ENCODE measurements at places on chromosomes 5 and 9.
A peak's percentile ranks its signal among the peaks of the same experiment; 100 is the strongest.

DNA sequence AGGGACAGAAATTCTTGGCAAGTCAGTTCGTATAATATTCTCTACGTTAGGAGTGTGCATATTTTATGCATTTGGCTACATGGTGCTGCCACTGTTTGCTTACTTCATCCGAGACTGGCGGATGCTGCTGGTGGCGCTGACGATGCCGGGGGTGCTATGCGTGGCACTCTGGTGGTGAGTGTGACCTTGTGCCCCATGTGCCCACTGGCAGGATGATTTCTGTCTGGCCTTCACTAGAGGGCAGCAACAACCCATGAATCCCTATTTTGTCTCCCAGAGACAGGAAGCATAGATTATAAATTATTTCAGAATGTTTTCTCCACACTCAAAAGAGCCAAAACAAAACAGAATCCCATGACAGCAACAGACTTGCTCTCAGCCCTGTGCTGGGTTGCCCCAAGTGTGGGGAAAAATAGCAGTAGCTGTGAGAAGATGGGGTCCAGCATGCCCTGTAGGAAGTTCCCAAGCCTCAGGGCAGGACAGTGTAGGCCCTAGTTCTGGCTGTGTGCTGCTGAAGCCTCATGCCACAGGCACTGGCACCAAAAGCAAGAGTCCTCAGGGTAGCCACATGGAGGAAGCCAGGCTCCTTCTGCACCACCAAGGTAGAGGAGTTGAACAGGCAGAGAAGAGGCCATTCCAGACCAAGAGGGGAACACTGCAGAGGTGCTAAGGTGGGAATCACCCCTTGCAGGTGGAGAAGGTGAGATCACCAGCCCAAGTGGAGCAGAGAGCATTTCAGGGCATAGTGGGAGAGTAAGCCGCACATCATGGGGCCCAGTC lies 16.0 kb downstream of the SLC22A5 start:
- DNase-seq = no peak

DNA sequence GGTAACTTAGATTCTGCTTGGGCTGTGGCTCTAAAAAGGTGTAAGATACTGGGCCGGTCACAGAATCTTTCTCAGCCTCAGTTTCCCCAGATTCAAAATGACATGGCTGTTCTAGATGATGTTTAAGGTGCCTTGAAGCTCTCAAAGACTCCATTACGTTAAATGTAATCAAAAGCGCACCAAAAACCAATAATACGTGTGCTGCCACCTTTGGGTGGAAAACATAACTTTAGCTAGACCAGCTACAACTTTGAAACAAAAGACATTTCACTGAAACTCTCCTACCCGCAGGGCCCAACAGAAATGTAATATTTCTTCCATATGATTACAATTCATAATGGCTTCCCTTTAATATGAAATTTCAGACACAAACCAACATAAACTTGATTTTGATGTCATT lies 35.0 kb upstream of the PCSK5 start:
- no peak for DNase-seq

DNA sequence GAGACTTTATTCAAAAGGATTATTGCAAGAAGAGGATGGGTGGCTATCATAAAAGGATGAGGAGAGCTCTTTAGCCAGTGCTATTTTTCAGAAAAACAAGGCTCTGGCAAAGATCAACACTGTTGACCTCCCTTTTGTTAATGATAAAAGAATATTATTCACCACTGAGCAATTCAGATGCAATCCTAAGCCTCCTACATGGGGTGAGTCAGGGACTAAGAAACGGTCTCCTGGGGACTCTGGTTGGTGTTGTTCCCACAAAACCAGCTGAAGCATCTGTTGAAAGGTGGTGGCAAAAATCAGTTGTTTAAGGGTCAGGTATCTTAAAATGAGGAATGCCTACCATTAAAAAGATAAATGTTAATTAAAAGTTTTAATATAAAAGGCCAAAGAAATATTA lies 7.7 kb upstream of the GCNT1 start:
- no peak for DNase-seq

DNA sequence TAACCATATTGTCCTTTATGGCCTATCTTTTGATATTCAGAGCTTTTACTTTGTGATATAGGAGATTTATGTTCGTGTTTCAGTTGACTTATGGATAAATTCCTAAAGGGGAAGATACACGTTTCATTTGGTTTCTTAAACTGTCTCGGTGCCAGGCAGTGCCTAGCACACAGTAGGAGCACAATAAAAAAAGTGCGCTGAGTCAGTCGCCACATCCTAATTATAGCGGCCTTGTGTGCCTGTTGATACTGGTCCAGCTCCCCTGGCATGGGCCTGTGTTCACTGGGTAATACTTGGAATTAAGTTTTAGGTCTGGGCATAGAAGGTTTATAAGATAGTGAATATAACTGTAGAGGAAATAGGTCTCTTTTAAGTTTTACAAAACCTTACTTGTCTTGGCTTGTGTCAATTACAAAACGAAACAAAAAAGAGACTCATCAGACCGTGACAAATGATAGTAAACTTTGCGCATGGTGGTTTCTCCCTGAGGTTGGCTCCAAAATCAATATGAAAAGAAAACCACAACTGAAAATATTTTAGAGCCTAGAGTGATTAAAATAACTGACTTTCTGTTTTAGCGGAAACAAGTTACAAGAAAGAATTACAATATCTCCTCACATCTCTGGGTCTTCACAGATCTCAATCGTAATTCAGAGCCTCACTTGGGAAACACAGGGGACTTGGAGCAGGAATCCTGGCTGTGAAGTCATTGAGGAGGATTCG lies 84.8 kb downstream of the MVB12B start:
- DNase-seq = no peak

DNA sequence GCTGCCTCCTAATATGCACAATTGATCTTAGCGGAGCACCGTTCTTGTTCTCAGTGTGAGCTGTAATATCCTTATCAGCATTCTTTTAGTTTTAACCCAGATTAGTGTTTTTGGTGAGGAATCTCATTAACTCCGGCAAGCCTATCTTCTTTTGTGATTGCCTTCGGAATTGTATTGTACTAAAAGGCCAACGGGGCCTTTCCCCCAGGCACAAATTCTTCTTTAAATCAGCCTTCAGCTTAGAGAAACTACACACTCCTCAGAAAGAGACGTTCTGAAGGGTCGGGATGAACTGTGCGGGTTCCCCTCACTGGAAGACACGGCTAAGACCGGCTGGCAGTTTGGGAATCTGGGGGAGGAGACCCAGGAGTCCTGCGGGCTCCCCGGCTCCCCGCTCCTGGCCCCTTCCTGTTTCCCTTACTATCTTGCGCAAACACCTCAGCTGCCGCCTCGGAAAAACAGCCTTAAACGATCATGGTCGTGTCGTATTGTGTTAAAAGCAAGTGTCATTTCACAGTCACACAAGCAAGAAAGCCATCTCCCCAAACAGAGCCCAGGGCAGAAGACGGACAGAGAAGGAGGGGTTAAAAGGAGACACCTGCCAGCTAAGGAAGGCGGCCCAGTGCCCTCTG lies 353.1 kb upstream of the IRX2 start:
- no peak for DNase-seq

GRCh38 chr9:114206221-114206789 lies 51.0 kb downstream of the COL27A1 start:
- DNase-seq = no peak

GRCh38 chr9:94603259-94604160 lies 9.9 kb upstream of the FBP2 start:
- DNase-seq = peak; percentile 19

- no peak for DNase-seq
These were observed 157.7 kb downstream of the SLC24A2 start for GRCh38 chr9:19631181-19631580.

- no peak for DNase-seq
These were observed 81.1 kb downstream of the JAKMIP2 start for GRCh38 chr5:147701468-147701867.

GRCh38 chr9:93636667-93637066 lies 60.3 kb downstream of the PHF2 start:
- no peak for DNase-seq

- DNase-seq = no peak
These were observed 339.5 kb upstream of the ISL1 start for GRCh38 chr5:51043745-51044144.

GRCh38 chr5:36661456-36662220 lies 55.2 kb downstream of the SLC1A3 start:
- no peak for DNase-seq

GRCh38 chr9:1340390-1340789 lies 290.2 kb downstream of the DMRT2 start:
- DNase-seq = no peak

GRCh38 chr5:156109317-156110023 lies 217.5 kb upstream of the SGCD start:
- DNase-seq = no peak

- no peak for DNase-seq
These were observed 9.0 kb upstream of the MOB3B start for GRCh38 chr9:27538647-27539046.

DNA sequence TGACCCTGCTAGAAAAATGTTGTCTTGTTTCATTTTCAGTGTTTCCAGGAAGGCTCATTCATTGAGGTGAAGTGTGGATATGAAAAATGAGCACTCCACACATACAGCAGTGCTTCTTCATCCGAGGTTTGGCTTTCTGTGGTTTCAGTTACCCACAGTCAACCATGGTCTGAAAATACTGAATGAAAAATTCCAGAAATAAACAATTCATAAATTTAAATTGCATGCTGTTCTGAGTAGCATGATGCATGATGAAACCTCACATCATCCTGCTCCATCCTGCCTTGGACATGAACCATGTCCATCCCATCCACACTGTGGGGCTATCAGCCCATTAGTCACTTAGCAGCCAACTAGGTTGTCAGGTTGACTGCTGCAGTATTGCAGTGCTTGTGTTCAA lies 10.4 kb upstream of the SLC45A2 start:
- DNase-seq = no peak

DNA sequence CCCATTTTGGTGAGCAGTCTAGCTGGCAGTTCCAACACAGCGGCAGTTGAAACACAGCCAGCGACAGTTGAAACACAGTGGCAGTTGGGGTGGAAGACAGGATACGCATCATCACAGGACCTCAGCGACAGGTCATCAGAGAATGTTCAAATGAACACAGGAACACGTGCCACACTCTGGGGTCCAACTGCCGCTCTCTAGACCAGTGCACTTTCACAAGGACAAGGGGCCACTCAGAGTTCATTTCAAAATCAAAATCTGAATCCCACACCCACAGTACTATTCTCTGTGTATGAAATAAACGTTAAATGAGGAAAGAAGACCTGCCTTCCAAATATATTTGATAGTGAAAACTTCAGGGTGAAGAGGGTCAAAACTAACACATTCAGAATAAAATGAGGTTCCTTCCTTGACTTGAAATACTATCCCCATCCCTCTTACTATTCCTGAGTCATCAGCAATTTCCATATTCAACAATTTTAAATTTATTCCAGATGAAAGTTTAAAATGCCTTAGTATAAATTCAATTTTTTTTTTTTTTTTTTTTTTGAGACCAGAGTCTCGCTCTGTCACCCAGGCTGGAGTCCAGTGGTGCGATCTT lies 53.0 kb upstream of the SIMC1 start:
- no peak for DNase-seq

DNA sequence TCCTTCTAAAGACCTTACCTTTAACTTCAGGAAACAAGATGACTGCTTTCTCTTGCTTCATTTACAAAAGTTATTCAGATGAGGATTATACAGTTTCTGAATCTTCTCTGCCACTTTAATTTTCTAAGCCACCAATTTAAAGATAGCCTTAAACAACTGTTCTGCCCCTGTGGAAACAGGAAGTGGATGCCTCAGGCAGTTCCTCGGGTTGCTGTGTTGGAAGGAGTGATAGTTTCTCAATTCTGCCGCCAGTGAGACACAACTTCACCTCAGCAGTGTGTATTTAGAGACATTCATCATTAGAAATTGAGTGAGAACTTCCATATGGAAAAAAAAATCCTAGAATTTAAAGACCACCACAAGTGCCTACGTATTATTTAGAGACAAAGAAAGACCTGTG lies 475.1 kb upstream of the WWC1 start:
- DNase-seq = no peak

GRCh38 chr5:39177631-39177964 lies 41.8 kb downstream of the FYB1 start:
- no peak for DNase-seq

GRCh38 chr5:75028090-75028489 lies 24.3 kb downstream of the GCNT4 start:
- no peak for DNase-seq

DNA sequence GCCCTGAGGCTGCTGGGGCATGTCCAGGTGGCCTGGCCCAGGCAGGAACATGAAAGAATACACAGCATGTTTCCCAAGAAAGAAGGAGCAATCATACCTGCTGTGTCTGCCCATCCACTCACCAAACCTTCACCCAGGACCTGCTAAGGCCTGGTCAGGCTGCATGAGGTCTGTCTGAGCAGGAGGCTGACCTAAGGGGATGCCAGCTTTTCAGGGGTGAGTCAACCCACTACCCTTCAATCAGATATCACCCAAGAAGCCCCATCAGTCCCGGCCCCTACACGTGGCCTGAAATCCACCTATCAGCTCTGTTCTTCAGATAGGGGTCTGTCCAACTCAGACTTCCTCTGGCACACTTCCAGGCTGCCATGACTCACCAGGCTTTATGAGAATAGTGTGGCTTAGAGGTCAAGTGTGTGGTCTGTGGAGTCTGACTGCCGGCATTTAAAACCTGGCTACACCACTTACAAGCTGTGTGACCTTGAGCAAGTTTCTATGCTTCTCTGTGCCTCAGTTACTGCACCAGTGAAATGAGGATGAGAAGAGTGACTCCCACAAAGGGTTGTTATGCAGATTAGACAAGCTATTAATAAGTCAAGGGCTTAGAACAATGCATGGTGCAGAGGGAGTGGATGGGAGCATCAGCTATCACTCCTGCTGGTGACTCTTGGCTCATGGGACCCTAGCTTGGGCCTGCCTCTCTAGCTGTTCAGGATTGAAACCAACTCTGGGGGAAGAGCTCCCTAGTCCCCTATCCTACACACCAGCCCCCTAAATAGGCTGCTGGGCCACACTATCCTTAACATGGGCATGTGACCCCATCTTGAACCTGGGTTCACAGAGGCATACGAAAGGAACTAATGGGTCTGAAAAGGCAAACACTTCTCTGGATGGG lies 130.3 kb downstream of the PAX5 start:
- DNase-seq = no peak

GRCh38 chr9:82890865-82891264 lies 172.1 kb downstream of the RASEF start:
- DNase-seq = no peak

- no peak for DNase-seq
These were observed 3.3 kb downstream of the ALDH1B1 start for GRCh38 chr9:38395653-38396370.

- DNase-seq = no peak
These were observed 148.5 kb downstream of the C9orf152 start for GRCh38 chr9:110059461-110059860.

GRCh38 chr5:96385538-96385937 lies 47.5 kb downstream of the PCSK1 start:
- DNase-seq = no peak

GRCh38 chr5:72477644-72478043 lies 29.6 kb downstream of the ZNF366 start:
- no peak for DNase-seq
